ENCODE measurements at places on chromosomes 12 and 14.

GRCh38 chr14:37246427-37246829 lies 48.7 kb downstream of the MIPOL1 start:
- DNase-seq, result no peak

DNA sequence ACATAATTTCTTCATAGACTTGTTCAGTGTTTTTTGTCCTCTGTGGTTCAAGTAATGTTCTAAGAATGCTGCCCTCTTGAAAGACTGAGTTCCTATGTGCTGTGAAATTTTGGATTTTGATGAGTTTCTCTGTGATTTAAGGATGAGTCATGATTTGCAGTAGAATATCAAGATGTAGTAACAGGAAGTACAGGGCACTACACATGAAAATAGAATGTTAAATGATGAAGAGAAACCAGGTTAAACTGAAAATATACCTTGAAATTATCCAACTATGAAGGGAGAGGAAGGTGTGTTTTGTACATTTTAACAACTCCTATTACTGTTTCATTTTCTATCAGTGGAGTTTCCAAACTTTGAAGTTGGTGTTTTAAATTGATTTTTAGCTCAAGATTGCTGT lies 4.8 kb downstream of the ELK3 start:
- DNase-seq, result no peak

- no peak for DNase-seq
These were observed 12.9 kb downstream of the DYRK2 start for GRCh38 chr12:67661311-67662021.

- DNase-seq, result no peak
These were observed 32.3 kb downstream of the TSPAN8 start for GRCh38 chr12:71125515-71125914.

GRCh38 chr12:31117203-31118011 lies 43.7 kb downstream of the DDX11 start:
- peak; percentile 74 for DNase-seq

GRCh38 chr12:90322006-90322405 lies 613.4 kb upstream of the ATP2B1 start:
- no peak for DNase-seq

DNA sequence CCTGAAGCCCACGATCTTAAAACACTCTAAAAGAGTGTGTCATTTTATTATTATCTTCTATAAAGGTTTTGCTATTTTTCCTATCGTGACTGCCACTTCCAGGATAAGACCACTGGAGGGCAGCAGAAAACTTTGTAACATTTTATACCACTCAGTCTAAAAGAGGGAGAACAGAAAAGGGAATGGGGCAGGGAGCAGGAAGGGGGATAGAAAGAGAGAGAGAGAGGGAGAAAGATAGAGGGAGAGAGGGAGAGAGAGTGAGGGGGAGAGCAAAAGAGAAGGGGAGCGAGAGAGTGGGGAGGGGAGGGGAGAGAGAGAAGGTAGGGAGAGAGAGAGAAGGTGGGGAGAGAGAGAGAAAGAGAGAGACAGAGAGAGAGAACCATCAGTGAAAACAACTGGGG lies 2.0 kb upstream of the ART4 start:
- peak; percentile 38 for DNase-seq

- no peak for DNase-seq
These were observed 8.0 kb upstream of the MGP start for GRCh38 chr12:14893506-14894250.

DNA sequence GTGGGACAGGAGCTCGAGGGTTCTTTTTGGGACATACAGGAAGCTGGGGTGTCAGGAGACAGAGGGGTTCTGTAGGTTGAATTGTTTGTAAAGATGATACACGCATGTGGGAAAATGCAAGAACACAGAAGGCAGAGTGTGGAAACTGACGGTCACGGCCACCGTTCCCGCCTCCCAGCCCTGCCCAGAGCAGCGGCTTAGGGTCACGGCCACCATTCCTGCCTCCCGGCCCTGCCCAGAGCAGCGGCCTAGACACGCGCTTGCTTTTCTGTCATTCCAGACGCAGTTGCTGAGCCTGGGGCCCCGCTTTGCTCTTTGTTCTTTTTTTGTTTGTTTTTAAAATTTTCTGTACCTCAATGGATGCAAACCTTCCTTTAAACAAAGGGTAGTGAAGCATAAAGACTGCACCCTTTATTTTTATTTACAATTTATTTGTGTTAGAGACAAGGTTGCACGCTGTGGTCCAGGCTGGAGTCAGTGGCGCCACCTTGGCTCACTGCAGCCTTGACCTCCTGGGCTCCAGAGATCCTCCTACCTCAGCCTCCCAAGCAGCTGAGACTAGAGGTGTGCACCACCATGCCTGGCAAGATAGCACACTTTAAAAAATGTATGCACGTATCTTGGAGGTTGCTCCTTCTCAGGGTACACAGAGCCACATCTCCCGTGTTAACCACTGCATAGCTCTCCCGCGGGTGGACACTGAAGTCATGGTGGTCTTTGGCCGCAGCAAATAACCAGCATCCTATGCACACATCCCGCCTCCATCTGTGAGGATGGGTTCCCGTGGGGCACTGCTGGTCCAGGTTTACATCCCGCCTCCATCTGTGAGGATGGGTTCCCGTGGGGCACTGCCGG lies 142.3 kb downstream of the ADGRD1 start:
- no peak for DNase-seq

GRCh38 chr12:817941-818600 lies 65.7 kb downstream of the WNK1 start:
- DNase-seq, result no peak

GRCh38 chr14:57168138-57168679 lies 100.5 kb downstream of the EXOC5 start:
- DNase-seq, result no peak
